ENCODE measurements at places on chromosomes 1 and 21.

- no peak for DNase-seq
Observed at GRCh38 chr1:164040754-164041153, 518.2 kb upstream of the PBX1 start.

GRCh38 chr1:87051965-87052364 lies 137.5 kb downstream of the HS2ST1 start:
- DNase-seq = no peak

DNA sequence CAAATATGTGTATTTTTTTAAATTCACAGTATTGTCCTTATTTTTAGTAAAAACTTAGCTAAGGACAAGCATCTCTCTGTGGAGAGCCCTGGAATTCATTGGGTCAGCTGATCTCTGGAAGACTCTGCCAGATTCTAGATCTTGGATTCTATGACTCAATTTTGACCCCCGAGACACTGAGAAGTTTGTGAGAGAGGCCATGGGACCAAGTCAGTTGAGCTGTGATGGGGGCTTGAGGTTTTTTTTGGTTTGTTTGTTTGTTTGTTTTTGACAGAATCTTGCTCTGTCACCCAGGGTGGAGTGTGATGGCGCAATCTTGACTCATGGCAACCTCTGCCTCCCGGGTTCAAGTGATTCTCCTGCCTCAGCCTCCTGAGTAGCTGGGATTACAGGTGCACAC lies 13.5 kb downstream of the SHISA4 start:
- no peak for DNase-seq

DNA sequence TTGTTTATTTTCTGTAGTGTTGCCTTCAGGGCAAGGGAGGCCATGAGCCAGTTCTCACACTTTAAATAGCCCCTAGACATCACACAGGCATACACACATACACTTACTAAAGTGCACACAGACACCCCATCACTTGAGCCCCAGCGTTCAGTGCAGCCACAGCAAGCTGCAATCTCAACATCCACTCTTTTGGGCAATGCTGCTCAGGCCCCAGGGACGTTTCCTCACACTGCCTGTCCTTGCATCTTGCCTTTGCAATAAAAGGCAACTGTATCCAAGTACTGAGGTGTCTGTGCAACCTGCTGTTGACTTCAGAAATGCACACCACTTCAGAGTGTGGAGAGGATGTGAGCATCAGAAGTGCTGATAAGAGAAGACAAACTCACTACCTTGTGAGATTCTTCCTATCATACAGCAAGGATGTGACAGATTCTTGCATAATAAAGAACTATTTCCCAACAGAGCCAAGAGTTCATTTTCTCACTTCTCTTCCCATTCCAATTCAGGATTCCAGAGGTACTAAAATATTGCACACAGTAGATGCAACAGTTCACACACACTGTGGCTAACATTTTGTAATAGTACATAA lies 36.2 kb downstream of the IRF2BP2 start:
- no peak for DNase-seq

DNA sequence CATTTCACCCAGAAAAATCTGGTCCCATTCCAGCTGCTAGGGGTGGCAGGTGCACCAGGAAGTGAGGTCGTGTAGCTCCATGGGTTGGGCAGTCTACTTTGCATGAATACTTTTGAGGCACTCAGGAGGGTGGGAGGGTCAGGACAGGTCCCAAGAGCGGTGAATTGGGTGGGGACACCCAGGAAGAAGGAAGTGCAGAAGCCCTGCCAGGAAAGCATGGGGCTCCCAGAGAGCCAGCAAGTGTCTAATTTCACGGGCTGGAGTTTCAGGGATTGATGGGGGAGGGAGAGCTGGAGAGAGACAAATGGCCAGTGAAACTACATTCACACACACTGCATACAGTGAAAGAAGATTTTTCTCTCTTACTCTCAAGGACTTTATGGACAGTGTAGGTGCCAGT lies 137.8 kb downstream of the GALNT2 start:
- no peak for DNase-seq

DNA sequence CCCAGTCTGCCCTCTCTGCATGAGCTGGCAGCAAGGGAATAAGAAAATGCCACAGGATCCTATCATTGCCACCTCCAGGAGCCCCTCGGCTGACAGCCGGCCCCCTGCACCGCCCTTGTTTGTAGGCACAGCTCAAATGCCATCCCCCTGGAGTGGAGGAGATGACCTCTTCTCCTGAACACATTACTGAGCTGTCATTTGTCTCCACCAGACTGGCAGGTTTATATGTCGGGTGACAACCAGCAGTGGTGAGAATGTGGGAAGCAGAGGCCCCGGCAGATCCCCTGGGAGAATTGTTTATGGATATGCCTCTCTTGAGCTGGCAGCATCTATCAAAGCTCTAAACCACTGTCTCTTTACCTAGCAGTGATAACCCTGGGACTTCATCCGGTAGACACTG lies 135.4 kb upstream of the FMN2 start:
- no peak for DNase-seq

GRCh38 chr1:57615956-57616355 lies 192.1 kb upstream of the DAB1 start:
- no peak for DNase-seq

GRCh38 chr1:239800861-239801260 lies 290.8 kb upstream of the FMN2 start:
- no peak for DNase-seq

GRCh38 chr1:203371288-203371687 lies 20.4 kb upstream of the FMOD start:
- no peak for DNase-seq

GRCh38 chr1:79043506-79043905 lies 37.0 kb upstream of the ADGRL4 start:
- no peak for DNase-seq

DNA sequence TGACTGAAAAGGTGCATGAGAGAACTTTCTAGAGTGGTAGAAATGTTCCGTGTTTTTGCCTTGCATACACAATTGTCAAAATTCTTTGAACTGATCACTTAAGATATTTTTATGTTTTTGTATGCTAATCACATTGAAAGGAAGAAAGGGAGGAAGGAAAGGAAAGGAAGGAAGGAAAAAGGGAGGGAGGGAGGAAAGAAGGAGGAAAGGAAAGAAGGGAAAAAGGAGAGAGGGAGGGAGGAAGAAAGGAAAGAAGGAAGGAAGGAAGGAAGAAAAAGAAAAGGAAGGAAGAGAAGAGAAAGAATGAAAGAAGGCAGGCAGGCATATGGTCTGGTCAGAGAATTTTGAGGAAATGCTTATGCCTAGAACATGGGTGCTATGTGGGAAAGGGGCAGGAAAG lies 68.4 kb upstream of the PGBD5 start:
- DNase-seq = no peak

DNA sequence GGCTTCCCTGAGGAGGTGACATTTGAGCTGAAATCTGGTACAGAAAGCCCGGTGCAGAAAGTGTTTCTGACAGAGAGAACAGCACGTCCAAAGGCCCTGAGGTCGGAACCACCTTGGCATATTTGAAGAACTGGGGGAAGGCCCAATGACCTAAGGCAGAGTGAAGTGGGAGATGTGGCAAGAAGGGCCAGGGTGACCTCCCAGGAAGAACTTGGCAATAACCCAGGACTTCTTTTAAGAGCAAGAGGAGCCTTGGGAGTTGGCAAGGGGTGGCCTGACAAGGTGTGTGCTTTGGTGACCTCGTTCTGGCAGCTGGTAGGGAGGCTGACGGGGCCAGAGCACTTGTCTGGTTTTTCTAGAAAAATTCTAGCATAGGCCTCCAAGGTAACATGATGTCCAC lies 23.4 kb downstream of the TTC39A start:
- no peak for DNase-seq

GRCh38 chr1:247110627-247111258 lies 6.6 kb upstream of the ZNF669 start:
- DNase-seq = peak; percentile 16

DNA sequence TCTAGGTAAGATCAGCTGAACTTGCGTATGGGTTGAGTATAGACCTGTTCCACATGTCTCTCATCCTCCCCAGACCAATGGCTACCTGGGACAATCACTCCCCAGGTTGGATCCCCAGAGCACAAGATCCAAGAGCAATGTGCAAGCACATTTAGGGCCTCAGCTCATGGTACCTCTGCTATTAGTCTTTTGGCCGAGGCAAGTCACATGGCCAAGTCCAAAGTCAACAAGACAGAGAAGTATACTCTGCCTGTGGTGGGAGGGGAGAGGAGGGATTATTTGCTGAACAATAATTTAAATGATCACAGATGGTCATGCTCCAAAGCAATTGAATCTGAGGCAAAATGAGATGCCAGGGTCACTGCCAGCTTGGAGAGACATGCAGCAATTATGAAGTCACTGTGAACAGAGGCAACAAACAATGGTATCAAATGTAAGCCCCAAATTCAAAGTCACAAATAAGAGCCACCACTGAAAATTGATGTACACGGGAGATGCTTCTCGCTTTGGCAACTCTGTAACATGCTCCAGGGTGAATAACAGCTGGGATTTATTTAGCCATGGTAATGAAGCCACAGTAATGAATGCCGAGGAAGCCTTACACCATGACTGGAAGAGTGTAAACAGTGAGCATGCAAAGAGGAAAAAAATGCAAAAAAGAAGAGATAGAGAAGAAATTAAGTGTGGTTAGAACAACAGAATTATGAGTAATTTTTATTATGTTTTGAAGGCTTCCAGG lies 149.1 kb downstream of the ZNF281 start:
- no peak for DNase-seq

DNA sequence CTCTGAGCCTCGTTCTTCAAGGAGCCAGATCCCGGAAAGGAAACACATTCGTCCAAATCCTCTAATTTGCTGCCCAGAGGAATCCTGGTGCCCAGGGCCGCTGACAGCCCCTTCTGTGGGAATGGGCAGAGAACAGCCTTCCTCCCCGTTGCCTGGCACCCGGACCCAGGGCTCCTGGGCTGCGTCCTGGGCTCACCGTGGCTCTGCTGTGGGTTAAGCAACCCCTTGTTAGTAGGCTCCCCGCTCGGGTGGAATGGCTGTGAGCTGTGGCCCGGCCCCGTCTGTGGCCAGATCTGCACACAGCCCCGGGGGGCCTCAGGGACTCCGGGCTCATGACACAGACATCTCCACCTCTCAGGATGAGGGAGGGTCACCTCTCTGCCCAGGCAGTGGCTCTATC lies 122.9 kb upstream of the ARHGEF16 start:
- DNase-seq = no peak

DNA sequence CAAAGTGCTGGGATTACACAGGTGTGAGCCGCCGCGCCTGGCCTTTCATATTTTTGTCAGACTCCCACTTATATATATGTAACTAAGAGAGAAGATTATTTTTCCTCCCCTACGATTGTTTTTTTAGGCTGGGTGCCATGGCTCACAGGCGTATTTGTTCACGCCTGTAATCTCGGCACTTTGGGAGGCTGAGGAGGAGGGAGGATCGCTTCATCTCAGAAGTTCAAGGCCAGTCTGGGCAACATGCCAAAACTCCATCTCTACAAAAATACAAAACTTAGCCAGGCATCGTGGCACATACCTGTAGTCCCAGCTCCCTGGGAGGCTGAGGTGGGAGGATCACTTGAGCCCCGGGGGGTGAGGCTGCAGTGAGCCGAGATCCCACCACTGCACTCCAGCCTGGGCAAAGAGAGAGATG lies 23.9 kb upstream of the ITLN2 start:
- no peak for DNase-seq

DNA sequence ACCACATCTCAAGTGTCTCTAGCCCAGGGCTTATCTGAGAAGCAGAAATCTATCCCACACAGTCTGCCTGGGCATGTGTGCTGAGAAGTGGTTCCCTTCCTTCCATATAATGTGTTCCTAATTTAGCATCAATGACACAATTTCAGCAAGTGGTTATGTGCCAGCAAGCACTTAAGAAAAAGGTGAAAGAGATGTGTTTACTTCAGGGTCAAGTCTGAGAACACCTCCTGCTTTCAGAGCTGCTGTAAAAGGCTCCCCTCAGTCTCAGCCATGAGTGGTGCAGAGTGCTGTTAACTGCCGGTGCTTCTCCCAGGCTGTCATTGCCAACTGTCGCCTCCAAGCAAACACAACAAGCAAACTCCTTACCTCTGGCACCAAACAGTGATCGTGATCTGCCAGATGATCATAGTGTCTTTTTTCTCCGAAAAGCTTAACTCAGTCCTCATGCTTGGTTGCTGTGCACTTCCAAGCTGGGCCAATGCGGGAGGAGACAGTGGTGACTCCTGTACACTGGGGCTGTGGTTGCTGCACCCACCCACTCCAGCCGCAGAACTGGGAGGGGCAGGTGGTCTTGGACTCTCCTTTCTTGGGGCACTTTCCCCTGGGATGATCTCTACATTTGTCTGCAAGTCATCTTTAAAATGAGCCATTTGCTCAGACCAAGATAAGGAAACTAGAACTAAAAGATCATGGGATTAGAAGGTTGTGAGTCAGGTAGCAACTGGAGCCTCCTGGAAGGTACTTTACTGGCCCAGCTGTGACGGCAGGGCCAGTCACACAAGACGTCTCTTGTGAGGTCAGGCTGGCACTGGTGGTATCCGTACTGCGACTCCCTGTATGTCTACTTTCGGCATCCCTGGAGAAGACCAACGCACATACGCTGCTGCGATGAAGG lies 32.4 kb downstream of the ATP1A1 start:
- DNase-seq = no peak

GRCh38 chr1:201420608-201421002 lies 925 bp downstream of the TNNI1 start:
- no peak for DNase-seq

DNA sequence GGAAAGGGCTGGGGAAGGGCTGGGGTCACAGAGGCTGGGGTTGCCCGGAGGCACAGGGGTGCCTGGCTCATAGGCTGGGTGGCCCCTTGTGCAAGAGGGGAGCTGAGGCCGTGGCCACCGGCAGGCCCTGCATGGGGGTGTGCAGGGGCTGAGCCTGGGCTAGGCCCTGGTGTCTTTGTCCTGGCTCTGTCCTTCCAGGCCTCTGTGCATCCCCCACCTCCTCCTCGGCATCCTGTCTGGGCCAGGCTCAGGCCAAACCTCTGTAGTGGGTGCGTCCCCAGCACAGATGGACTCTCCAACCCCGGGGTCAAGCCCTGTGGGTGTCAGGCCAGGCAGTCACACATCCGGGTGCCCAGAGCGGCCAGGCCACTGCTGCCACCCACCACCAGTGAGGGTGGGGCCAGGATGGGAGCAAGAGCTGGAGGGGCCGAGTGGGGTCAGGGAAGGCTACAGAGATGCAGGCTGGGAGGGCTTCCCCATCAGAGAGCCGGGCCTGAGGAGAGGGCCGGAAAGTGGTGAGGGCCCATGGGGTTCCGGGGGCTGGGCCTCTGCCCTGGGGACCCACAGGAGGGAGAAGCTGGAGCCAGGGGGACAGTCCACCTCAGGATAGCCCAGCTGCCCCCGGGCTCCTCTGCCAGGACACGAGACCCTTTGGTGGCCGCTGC lies 19.4 kb downstream of the PANK4 start:
- DNase-seq = no peak

GRCh38 chr1:229296541-229296941 lies 25.6 kb downstream of the RAB4A start:
- no peak for DNase-seq

GRCh38 chr1:31111290-31111951 lies 45.9 kb upstream of the PUM1 start:
- DNase-seq = no peak

- DNase-seq = no peak
Observed at GRCh38 chr1:53850082-53850673, 12.1 kb upstream of the NDC1 start.

DNA sequence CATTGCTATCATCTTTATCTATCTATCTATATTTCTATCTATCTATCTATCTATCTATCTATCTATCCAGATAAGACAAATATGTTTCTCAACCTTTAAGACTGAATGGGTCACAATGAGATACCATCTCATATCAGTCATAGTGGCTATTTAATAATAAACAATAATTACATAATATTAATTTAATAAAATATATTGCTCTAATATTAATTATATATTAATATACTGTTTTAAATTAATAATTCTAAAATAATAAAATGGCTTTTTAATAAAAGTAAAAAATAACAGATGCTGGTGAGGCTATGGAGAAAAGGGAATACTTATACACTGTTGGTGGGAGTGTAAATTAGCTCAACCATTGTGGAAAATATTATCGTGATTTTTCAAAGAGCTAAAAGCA lies 13.0 kb upstream of the PLPPR4 start:
- DNase-seq = no peak

Data from renal cortex interstitium (tissue), 15 donors.